Hematopoietic multipotent progenitor cell treated with erythropoietin and hydrocortisone succinate and interleukin-3 and kit ligand, for 6 days (in vitro differentiated cells): ENCODE measurements at places on chromosomes 6 and 20.

DNA sequence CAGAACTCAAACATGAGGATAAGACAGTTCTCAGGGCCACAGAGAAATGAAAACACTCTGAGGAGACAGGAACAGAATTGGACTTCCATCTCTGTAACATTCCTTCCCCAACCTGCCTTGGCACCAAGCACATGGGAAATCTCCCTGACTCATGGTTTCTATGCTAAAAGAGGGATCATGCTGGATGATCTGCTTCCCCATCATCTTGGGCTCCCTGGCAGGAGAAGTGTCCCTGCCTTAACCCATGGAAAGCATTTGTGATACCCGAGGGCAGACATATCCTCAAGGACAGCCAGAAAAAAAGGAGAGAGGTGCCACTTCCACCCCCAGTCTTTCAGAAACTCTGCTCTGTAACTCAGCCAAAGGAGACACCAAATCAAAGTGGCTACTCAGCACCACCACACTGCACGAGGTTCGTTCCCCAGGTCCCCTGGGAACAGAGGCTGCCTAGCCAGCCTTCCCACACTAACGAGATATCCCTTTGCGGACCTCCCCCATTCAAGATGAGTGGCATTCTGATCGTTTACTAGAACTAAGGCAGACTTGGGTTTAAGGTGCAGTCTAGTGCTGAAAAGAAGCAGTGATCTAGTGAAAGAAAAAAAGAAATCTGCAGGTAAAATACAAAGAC, 34.8 kb downstream of the BLOC1S5 start:
- DNase-seq: no peak

DNA sequence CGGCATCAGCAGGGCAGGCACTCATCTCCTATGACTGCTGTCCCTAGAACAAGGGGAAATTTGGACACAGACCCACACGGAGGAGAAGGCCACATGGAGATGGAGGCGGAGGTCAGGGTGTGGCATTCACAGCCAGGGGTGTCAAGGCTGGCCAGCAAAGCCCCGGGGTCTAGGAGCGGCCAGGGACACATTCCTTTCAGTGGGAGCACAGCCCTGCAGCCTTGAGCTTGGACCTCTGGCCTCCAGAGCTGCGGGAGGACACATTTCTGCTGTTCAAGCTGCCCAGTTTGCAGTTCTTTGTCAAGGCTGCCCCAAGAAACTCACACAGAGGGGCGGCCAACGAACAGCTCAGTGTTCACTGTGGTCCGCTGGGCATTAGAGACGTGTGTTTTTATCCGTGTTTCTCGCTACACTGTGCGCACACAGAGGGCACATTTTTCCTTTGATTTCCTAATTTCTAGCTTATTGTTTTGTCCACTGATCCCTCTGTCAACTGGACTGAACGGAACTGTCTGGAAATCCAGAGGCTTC, 93.4 kb upstream of the MPC1 start:
- no peak for DNase-seq

- no peak for DNase-seq
Measured at GRCh38 chr6:161168281-161168891, 105.5 kb downstream of the AGPAT4 start.

DNA sequence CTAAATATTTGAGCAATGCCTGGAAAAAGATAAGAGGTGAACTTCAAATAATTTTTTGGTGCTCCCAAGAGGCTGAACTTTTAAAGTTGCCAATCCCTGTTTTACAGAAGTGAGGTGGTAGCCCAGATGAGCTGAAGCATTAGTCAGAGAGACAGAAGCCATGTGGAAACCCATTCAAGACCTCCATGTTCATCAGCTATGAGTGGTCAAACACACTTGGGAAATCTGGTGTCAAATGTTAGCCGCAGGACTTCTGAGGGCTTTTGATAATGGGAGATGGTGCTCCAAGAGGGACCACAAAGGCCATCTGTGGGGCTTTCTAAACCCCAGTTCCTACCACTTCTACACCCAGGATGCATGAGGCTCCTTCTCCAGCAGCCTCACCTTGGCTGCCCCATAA, 77.5 kb upstream of the MRPS10 start:
- no peak for DNase-seq

DNA sequence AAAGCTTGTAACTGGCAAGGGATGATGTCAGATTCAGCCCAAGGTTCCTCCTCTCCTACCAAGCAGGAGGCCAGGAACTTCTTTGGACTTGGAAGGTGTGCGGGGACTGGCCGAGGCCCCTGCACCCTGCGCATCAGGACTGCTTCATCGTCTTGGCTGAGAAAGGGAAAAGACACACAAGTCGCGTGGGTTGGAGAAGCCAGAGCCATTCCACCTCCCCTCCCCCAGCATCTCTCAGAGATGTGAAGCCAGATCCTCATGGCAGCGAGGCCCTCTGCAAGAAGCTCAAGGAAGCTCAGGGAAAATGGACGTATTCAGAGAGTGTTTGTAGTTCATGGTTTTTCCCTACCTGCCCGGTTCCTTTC, 14.4 kb downstream of the TNFAIP3 start:
- no peak for DNase-seq

DNA sequence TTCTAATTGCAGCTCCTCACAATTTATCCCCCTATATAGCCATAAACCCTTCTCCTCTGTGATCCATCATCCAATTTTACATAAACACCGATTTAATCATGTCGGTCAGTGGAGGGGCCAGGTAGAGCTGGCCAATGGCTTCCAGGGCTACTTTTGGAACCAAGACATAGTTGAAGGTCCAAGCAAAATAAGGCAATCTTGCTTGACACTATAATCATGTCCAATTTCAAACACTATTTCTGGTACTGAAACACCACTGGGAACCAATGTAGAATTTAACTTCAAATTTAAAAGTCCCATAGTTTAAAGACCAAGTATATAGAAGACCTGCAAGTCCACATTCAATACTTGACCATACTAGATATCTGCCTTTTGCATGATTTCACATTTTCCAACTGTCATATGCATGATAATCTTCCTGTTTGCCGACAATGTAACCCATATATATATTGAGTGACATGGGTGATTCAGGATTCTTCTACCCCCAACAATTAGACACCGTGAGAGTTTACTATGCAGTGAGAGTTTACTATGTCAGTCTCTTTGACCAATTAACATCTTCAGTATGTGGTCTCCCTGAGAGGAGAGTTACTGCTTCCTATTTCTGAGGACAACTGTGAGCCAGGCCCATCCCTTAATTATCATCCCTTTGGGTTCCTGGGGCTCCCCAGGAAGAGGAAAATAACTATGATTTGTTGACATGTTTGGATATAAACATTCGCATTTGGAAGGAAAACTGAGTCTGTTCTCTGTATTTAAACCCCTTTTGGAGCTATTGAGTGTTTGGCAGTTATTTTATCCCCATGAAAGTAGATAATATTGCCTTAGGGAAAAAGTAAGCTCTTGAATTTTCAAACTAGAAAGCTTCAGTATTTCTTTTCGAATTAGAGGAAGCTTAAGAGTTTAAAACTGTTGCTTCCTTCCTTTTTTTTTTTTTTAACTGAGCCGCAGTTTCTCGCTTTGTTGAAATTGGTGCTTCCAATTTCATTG, 31.8 kb downstream of the SAMD3 start:
- no peak for DNase-seq

GRCh38 chr6:149094934-149095351, 222.6 kb upstream of the TAB2 start:
- DNase-seq: no peak

DNA sequence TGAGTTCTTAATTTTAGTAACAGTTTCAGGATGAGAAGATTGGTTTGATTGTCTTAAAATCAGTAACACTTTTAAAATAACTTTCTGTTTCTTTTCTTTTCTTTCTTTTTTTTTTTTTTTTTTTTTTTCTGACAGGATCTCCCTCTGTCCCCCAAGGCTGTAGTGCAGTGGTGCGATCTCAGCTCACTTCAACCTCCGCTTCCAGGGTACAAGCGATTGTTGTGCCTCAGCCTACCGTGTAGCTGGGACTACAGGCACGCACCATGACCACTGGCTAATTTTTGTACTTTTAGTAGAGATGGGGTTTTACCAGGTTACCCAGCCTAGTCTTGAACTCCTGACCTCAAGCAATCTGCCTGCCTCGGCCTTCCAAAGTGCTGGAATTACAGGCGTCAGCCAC, 33.7 kb upstream of the KCNQ5 start:
- no peak for DNase-seq

GRCh38 chr6:79158856-79159516, 75.5 kb downstream of the HMGN3 start:
- DNase-seq: no peak

- no peak for DNase-seq
Measured at GRCh38 chr20:53569005-53569404, 24.6 kb downstream of the ZNF217 start.

DNA sequence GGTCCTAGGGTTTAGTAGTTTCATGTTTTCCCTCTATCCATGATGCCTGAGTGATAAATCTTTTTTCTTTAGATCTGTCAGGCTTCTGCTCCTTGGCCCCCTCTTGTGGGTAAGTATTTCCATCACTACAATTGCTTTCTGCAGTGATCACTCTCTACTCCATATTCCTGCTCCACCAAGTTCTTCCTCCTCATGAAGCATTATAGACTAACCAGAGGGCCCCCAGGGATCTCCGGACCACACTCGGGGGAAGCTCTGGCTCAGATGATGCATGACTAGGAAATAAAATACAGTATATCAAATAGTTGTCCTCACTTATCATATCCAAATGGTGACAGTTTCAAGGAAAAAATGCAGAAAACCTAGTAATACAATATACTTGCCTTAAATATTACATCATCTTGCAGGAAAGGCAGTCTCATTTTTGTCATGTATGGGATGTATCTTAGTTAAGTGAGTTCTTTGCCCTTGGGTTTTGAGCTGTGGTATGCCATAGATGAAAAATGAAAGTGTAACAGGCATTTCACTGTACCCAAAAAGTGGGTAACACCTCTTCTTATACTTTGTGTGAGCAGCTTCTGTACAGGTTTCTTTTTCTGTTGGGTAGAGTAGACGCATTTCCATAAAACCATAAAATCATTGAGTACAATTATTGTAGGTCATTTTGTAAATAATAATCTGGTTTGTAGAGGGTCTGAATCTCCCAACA, 200.9 kb upstream of the EYA4 start:
- DNase-seq: peak; percentile 23

DNA sequence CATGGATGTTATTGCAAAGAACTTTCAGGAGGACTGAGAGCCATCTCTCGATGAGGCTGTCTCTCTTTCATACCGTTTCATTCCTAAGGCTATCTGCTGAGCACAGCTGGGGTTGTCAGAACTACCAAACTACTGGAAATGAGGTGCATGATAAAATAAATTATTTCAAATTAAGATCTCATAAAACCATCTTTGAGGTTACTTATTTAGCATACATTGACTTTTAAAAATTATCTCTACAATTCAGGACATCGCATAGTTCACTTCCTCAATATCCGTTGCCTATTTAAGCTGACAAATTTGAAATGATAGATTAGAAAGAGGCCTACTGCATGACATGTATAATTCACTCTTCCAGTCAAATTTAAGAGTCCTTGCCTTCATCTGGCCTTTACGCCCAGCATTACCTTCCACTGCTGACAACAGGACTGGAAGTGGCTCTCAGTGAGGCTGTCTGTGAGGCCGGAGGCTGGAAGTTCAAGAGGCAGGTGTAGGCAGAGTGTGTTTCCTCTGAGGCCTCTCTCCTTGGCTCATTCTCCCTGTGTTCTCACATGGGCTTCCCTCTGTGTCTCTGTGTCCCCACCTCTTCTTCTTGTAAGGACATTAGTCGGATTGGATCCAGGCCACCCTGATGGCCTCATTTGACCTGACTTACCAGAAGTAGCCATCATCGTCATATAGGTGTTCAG, 12.8 kb upstream of the DUSP22 start:
- peak; percentile 44 for DNase-seq

- DNase-seq: no peak
Measured at GRCh38 chr6:423799-424345, 32.3 kb downstream of the IRF4 start.

- DNase-seq: no peak
Measured at GRCh38 chr6:1335367-1336037, 23.6 kb downstream of the FOXQ1 start.

DNA sequence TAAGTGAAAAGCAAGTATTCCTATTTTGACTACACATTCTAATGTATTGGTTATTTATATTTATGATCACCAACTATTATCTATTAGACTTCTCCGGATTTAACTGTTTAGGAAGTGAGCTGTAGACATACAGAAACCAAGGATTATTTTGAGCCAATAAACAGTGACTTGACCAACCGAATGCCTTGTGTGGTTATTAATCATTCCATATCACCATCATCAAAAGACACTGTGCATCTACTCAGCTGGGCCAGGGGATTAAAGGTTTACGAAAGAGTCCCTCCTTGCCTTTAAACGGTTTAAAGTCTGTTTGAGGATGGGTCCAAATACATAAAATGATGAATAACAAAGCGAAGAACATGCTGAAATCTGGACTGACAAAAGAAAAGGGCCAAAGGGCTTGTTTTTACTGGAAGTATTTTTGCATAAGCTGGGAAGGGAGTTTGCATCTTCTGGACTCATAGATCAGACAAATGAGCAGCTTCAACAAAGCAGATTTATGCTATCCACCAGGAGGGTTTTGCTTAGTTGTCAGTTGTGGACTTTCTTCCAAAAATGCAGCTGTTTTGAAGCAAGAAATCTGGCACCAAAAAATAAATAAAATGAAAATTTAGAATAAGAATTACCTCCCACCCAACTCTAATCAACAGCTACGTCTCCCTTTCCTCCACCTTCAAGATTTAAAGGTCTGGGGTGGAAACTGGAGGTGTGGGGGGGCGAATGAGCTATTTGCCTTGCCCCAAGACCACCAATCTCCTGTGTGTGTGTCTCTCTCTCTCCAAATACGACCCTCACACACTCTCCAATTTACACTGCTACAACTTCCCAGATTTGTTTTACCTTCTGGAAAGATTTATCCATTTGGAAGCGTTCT, 33.6 kb upstream of the ID4 start:
- no peak for DNase-seq
